ENCODE measurements at places on chromosomes 4 and X.

DNA sequence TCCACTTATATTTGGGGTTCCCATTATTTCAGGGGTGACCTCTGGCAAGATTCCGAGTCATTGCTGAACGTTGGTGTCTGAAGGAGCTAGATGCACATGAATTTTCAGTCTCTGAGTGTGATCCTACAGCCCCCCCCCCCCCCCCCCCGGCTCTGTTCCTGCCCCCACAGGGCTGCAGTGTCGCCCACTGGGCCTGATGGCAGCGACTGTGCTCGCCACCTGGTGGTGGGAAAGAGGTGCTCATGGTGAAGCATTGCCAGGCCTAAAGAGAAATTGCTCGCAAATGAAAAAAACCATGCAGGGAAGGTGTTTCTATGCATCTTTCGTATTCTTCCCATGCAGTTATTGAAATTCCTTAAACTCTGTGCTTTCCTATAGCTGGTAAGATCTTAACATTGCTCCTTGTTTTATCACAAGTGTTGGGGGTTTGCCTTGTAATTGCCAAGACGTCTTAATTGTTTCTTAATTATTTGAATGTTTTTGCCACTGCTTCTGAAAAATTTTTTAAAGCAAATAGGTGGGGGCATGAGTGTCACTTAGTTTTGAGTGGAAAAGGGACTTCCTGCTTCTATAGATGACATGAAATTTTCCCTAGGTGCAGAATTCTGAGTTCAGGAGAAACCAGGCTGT is 63.2 kb downstream of the CLDN22 start:
- no peak for DNase-seq

DNA sequence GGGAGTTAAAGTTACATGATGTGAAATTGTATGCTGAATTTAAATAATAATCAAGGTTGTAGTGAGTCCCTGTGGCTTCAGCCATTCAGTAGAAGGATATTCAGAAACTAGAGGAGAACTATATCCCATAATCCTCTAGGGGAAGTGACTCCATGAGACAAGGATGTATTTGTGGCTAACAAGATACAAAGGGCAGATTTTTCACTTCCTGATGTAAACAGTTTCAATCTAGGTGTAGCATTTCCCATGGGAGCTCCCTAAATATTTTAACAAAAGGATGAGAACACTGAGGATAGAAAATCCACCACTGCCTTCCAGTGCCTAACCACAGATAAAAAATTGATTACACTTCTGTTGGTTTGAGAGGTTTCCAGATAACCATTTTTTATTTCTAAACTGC is 435.4 kb upstream of the TENM3 start:
- DNase-seq: no peak

GRCh38 chrX:76026292-76026691 is 146.6 kb upstream of the PBDC1 start:
- no peak for DNase-seq

- no peak for DNase-seq
These were observed 403 bp upstream of the LGI2 start for GRCh38 chr4:25031077-25031621.

DNA sequence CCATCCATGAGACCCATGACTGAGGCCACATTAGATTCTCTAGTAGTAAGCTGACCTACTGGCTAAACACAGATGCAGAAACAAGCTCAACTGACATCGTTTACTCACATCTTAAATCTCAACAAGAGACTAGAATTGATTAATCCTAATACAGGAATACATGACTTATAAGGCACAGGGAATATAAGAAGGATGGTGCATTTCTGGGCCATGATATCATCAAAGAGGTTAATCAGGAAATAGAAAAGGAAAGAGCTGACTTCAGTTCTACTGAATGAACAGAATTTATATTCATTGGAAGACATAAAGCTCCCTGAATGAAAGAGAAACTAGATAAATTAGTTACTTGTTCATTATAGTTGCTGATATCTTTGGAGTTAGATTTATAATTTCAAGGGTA is 1406.5 kb downstream of the STIM2 start:
- DNase-seq: no peak

GRCh38 chr4:53841711-53842110 is 222.7 kb downstream of the CHIC2 start:
- no peak for DNase-seq

DNA sequence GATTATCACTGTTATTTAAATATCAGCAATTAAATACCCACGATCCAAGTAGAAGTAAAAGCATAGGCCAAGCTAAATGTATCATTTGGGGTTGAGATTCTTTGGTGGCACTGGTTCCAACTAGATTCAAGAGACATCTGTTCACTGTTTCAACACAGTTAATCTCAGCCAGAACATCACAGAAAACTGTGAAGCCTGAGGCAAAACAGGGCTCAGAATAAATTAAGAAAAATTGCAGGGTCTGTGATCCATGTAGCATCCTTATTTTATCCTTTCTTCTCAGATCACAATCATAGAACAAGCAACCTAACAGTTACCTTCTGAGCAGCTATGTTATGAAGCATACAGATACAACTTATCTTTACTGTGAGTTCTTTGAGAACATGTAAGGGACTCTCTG is 23.7 kb downstream of the YTHDC1 start:
- no peak for DNase-seq

GRCh38 chrX:49661881-49662280 is 33.9 kb downstream of the PAGE1 start:
- DNase-seq: no peak

DNA sequence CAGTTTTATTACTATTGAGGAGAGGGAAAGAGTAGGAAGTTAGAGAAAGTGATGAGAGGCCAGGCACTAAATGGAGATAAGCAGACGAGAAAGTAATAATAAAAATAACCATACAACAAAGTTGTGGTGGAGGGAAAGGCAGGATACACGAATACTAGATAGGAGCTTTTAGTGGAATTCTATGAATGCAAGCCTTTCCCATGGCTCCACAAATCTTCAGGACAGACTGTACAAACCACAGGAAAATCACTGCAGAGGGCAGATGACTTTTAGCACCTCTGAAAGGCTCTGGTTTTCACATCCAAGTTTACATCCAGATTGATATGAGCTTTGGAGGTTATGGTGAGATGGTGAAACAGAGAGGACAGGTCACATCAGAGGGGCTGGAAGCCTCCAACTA is 41.5 kb downstream of the TNIP3 start:
- no peak for DNase-seq

DNA sequence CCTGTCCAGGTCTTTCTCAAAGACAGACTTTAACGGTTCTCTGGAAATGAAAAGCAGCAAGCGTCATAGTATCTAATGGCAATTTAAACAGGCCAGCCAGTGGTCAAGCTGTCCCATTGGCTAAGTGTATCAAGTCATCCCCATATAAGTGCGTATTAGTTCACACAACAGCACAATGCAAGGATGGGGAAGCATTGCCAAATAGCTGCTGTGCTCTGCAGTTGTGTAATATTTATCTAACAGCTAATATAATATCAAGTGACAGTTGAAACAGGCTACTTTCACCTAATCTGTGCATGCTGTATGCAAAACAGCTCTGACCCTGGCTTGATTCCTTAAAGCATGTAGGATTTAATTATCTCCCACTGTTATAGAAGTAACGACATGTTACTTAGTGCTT is 134.8 kb upstream of the PPARGC1A start:
- no peak for DNase-seq

GRCh38 chrX:115399306-115399705 is 109.8 kb downstream of the LUZP4 start:
- no peak for DNase-seq

GRCh38 chr4:150960818-150961217 is 54.3 kb downstream of the LRBA start:
- DNase-seq: no peak

GRCh38 chr4:101322743-101323142 is 24.6 kb downstream of the PPP3CA start:
- no peak for DNase-seq

GRCh38 chr4:82780170-82780751 is 18.3 kb downstream of the SCD5 start:
- DNase-seq: no peak

DNA sequence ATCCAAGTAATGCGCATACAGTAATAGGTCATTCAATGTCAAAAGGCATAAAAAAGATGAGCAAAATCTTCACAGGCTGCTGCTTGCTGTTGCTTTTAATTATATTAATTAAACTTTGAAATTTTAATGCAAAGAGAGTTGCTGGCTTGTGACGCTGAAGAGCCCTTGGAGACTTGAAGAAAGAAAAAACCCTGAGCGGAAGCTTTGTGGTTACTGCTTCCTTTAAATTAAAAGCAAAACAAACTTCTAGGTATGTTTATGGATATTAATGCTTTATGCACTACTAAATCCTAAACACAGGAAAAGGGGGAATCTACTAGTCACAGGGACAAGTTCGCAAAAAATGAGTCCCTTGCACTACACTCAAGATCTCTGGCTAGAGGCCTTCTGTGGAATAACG is 166.7 kb downstream of the ANTXR2 start:
- no peak for DNase-seq

DNA sequence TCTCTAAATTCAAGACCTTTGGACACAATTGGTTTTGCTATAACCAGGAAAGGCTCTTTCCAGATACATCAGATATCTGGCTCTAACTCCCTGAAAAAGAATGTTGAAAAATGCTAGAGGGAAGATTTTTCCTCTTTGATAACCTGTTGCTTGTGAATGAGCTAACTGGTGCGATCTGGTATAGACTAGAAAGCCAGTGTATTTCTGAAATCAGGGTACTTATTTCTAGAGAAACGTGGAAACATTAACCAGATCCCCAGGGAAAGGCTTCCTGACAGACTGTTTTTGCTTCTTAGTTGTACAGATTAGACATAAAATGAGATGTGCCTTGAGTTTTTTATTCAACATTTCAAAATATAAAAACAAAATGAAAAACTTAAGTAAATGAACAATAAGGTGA is 107.7 kb downstream of the NPNT start:
- no peak for DNase-seq

DNA sequence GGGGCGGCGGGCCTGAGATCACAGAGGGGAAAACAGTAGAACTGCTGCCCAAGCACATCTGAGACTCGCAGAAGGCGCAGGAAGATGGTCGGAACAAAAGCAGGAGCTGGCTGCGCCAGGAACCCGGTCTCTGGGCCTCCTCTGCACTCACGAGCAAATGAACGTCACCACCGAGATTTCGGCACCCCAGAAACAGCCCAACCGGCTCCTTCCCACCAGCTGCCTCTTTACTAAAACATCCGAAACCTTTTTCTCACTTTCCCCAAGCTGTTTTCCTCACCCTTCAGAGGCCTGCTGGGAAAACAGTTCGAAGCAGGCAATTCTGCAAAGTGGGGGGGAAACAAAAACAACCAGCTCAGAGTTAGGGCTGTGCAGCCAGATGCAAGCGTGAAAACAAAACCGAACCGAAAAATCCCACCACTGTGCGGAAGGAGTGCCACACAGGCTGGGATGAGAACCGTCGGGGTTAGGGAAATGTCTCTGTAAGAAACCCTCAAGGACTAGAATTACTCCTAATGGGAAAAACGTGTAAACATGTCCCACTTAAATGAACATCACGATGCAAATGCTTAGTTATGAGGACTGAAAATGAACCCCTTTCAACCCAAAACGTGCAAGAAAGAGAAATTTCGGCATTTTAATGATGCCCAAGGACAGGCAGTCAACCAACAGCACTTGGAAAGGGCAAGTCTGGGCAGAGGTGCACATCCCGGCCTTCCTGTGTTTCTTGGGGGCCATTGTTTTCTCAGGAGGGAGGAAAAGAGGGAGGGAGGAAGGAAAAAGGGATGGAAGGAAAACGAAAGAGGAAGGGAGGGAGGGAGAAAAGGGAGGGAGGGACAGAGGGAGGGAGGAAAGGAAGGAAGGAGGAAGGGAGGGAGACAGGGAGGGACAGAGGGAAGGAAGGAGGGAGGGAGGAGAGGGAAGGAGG is 15.8 kb downstream of the DHRSX start:
- peak; percentile 11 for DNase-seq

DNA sequence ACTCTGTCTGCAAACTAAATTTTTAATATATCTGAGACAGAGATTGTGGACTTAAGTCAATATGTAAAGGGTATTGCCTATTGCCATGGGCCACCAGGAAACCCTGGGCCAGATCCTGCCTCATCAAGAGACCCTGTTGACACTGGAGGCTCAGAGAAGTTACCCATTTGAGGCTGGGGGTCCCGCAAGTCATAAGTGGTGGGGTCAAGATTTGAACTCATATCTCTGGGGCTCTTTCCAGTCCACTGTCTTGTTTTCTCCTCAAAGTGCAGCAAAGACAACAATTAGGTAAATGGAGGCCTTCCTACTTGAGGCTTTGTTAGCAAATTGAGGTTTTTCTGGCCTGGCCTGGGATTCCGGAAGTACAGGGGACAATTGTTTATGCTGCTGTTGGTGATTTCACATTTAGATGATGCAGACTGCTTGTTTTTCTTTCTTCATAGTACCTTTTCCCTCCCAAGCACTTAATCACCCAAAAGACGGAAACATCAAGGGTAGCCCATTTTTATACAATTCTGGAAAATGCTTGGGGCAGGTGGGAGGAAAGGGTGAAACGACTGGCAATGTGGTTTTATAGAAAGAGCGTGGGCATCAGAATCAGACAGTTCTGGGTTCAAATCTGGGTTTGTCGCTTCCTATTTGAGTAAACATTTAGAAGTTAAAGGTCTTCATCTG is 160.0 kb downstream of the SMIM20 start:
- no peak for DNase-seq

DNA sequence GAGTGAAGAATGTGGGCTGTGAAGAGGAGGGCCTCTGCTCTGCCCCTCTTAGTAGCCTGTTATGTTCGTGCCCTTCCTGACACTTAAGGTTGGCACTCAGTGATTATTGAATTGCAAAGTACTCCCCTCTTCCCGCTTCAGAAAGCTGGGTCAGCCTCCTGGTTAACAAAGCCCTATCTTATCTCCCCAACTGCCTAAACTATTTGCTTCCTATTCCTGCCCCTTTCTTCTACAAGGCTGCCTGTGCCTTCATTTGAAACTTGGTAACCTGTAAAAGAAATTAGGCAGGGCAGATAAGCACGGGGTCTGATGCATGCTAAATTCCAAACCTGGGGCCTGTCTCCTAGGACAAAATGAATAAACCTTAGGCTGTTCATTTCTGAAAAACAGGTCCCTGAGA is 23.1 kb upstream of the TMEM150C start:
- DNase-seq: no peak

- peak; percentile 87 for DNase-seq
These were observed 134.4 kb downstream of the SMIM20 start for GRCh38 chr4:26048378-26048882.

- no peak for DNase-seq
These were observed 91.2 kb upstream of the C1QTNF7 start for GRCh38 chr4:15336410-15337167.

- DNase-seq: no peak
These were observed 1181.1 kb upstream of the PCDH7 start for GRCh38 chr4:29538889-29539646.

GRCh38 chr4:177960566-177960965 is 518.3 kb upstream of the AGA start:
- DNase-seq: no peak

- DNase-seq: no peak
These were observed 11.7 kb upstream of the PTTG2 start for GRCh38 chr4:37948542-37948941.

GRCh38 chr4:1622956-1623355 is 61.2 kb downstream of the FAM53A start:
- no peak for DNase-seq
